ENCODE measurements at places on chromosomes 1 and 21. TPM values are rescaled to one million over a fixed set of nuclear protein-coding genes. Genes with fewer than 3 reads are reported as not detected.

The ATAD3B gene
- total RNA-seq: 26.9 TPM

The TMEM50A gene
- total RNA-seq: 70.0 TPM

DNA sequence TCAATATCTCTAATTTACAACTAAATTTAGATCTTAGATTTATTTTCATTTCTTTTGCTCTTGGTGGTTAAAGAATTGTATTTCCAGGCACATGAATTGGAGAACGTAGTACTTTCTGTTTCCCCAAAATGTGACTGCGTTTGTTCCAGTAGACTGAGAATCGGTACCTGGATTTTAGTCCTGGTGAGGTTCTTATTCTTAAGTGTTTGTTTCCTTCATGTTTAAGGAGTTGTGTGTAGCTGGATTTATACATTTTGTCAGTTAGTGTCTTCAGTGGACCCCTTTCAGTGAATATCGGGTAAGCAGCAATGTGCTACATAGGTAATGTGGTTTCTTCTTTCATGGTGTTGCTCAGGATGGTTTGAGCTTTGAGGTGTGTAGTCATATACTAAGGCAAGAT lies 6.8 kb downstream of the MIER1 start:
- H3K4me3 ChIP-seq: peak overlapping the region; percentile 89
- no peaks in the 10 kb centered on the region for H3K27me3 ChIP-seq
- H3K27ac ChIP-seq: peak overlapping the region; percentile 97
- no peaks in the 10 kb centered on the region for H3K36me3 ChIP-seq
- H3K4me1 ChIP-seq: no peaks in the 10 kb centered on the region

- no peak for DNase-seq
- no peak overlapping the region for H3K4me3 ChIP-seq
- H3K36me3 ChIP-seq: no peaks in the 10 kb centered on the region
- no peaks in the 10 kb centered on the region for H3K4me1 ChIP-seq
Measured at GRCh38 chr1:58650141-58650540, 49.7 kb downstream of the MYSM1 start.

DNA sequence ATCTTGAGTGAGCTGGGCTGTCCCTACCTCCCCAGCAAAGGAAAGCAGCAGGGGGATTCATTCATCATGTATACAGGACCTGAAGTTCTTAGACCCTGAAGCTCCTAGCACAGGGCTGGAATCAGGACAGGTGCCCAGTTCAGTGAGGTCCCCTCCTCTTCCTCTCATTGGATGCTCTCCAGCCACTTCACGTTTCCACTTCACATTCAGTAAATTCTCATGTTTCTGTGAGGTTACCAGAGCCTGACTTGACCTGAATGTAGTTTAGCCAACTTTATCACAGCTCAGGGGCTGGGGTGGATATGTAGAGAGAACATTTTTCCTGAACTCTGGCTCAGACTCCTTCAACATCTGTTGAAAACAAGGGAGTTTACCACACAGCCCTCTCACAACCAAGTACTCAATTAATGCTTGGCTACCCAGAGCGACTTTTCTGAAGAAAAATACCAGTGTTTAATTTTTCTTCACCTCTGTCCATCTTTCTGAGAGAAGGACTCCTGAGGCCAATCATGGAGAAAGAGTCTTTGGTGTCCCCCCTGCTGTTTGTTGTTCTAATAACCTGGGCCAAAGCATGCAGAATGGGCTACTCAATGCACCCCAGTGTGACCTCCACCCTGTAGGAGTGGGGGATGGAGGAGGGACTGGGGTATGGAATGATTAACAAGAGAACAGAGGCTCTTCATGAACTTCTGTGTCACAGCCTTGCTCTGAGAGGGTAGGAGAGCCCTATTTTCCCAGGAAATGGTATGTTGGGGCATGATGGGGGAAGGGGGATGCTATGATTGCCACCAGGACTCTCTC lies 108.3 kb upstream of the FGGY start:
- H3K4me3 ChIP-seq: no peak overlapping the region
- H3K4me1 ChIP-seq: no peaks in the 10 kb centered on the region
- H3K27ac ChIP-seq: no peak overlapping the region
- H3K27me3 ChIP-seq: no peaks in the 10 kb centered on the region

DNA sequence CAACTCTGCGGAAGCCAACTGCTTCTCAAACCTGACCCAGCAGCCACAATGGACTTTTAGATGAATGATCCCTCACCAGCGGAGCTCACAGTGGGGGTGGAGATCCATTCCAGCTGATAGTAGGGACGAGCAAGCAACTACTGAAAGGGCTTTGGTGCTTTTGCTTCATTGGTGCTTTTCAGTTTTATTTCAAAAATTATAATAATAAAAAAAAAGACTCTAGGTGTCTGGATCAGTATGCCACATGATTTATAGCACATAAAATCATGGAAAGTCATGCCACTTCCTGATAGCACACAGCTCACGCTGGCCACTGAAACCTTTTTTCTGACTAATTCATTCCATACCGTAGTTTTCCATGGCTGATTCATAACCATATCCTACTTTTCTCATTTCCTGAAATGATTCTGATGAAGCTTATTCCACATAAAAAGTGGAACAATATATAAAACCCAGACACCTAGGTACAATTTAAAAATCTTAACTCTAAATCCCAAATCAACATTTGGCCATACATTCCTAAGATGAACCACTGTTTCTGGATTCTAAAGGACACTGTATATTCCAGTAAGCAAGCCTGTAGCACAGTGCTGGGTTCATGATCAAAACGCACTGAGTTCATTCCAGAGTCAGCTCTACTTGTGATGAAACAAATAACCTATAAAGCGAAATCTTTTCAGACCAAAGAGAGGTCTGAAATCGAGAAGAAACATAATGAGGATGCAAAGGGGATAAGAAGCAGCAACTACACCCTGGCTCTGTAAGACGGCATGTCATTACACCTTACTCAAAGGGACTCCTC lies 41.3 kb upstream of the KCNE1 start:
- H3K27ac ChIP-seq: no peak overlapping the region
- no peaks in the 10 kb centered on the region for H3K4me1 ChIP-seq
- DNase-seq: no peak
- no peaks in the 10 kb centered on the region for H3K27me3 ChIP-seq
- no peaks in the 10 kb centered on the region for H3K36me3 ChIP-seq

DNA sequence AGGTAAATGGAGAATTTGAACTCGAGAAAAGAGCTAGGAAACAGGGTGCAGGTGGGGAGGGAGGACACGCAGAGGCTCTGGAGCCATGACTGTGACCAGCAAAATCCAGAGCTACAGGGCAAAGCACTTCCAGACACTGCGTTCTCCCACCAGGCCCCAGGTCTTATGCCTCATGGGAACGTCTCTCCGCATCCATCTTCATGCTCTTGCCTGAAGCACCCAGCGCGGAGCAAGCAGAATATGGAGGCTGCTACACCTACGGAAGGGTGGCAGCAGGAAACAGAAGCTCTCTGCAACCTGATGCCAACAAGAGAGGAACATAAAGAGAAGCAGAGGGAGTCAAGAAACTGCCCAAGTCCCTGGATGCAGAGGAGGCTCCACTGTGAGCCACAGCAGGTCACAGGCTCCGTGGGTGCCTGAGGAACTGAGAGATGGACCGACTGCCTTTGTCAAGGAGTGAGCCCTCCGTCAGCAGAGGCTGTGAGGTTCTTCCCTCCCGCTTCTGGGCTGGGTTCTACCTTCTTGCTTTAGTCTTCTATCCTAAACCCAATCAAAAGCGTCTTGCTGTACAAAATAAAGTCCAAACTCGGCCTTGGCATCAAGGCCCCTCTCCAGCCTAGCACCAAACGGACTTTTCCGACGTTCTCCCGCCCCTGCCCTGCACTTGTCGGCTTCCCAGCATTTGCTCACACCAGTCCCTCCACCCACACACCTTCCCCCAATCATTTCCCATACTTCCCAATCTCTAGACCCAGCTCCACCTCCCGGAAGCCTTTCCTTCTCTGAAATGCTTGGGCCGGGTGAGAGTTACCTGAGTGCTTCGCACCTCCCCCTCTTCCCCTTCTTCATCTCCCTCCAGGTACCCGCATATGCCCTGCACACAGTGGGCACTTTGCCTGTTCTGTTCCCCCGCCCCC lies 930 bp downstream of the DHCR24 start:
- no peaks in the 10 kb centered on the region for H3K36me3 ChIP-seq
- H3K27me3 ChIP-seq: no peaks in the 10 kb centered on the region

DNA sequence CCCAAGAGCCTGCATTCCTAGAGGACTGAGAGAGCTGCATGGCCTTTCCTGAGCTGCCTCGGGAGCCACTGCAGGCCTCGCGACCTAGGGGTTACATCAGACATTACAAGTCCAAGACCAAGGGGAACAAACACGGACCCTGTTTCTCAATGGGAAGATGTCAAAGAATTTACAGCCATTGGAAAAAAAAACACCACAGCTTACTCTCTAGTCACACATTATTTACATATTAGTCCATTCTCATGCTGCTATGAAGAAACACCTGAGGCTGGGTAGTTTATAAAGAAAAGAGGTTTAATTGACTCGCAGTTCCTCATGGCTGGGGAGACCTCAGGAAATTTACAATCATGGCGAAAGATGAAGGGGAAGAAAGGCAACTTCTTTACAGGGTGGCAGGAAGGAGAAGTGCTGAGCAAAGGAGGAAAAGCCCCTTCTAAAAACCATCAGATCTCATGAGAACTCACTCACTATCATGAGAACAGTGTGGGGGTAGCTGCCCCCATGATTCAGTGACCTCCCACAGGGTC lies 8.4 kb upstream of the PRMT2 start:
- DNase-seq: no peak
- no peaks in the 10 kb centered on the region for H3K4me1 ChIP-seq
- H3K27ac ChIP-seq: no peak overlapping the region
- H3K27me3 ChIP-seq: no peaks in the 10 kb centered on the region
- H3K4me3 ChIP-seq: no peak overlapping the region
- no peaks in the 10 kb centered on the region for H3K36me3 ChIP-seq

DNA sequence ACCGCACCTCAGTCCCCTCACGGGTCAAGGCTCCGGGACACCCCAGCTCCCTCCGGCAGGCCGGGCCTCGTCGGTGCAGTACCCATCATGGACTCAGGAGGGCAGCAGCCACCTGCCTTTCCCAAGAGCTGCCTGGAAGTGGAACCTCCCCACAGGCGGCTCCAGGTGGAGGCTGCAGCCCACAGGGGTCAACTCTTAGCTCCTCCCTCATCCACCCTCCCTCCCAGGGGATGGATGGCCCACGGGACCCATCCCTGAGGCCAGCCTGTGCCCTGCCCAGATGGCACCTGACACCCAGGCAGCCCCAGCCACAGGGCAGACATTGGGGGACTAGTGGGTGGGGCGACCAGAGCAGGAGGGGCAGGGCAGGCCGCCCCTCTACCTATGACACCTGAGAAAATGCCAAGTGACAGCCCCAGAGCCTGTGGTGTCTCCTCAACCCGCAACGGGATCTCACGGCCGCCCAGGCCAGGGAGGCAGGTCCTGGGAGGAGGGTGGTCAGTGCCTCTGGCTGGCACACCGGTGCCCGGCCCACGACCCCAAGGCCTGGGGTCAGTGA lies 1.2 kb upstream of the ARHGEF16 start:
- no peaks in the 10 kb centered on the region for H3K4me1 ChIP-seq
- DNase-seq: peak; percentile 68
- H3K4me3 ChIP-seq: no peak overlapping the region

- no peaks in the 10 kb centered on the region for H3K27me3 ChIP-seq
- H3K27ac ChIP-seq: peak overlapping the region; percentile 86
- H3K4me1 ChIP-seq: peaks cover 10% of the 10 kb centered on the region
Measured at GRCh38 chr1:37858931-37859506, 373 bp downstream of the MTF1 start.

- H3K4me1 ChIP-seq: peaks cover 10% of the 10 kb centered on the region
- DNase-seq: peak; percentile 25
- H3K4me3 ChIP-seq: no peak overlapping the region
- no peaks in the 10 kb centered on the region for H3K36me3 ChIP-seq
Measured at GRCh38 chr1:229410692-229411433, 23.0 kb downstream of the ACTA1 start.

DNA sequence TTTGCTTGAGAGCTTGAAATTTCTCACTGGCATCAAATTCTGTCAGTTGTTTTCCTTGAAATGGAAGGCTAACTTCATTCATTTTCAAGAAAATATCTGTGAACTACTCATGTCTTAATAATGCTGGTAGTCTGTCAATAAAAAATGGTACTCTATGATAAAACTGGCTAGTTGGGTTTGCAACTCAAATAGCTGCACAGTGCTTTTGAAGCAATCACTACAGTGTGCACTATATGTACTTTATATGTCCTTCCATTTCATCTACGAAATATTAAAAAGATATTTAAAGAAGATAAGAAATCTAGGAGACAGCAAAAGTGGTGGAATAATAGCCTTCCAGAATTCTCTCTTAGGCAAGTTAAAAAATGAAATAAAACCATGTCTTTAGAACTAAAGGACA lies 39.9 kb upstream of the ZNHIT6 start:
- H3K4me1 ChIP-seq: no peaks in the 10 kb centered on the region
- DNase-seq: no peak

DNA sequence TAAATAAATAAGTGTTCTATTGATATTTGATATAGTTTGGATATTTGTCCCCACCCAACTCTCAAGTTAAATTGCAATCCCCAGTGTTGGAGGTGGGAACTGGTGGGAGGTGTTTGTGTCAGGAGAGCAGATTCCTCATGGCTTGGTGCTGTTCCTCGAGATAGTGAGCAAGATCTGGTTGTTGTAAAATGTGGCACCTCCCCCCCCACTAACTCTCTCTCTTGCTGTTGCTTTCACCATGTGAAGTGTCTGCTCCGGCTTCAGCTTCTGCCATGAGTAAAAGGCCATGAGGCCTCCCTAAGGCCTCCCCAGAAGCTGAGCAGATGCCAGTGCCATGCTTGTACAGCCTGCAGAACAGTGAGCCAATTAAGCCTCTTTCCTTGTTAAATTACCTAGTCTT lies 20.8 kb downstream of the FRRS1 start:
- H3K27me3 ChIP-seq: no peaks in the 10 kb centered on the region
- no peaks in the 10 kb centered on the region for H3K36me3 ChIP-seq
- no peak for DNase-seq
- H3K4me3 ChIP-seq: no peak overlapping the region
